ENCODE measurements at places on chromosomes 5 and 9.

DNA sequence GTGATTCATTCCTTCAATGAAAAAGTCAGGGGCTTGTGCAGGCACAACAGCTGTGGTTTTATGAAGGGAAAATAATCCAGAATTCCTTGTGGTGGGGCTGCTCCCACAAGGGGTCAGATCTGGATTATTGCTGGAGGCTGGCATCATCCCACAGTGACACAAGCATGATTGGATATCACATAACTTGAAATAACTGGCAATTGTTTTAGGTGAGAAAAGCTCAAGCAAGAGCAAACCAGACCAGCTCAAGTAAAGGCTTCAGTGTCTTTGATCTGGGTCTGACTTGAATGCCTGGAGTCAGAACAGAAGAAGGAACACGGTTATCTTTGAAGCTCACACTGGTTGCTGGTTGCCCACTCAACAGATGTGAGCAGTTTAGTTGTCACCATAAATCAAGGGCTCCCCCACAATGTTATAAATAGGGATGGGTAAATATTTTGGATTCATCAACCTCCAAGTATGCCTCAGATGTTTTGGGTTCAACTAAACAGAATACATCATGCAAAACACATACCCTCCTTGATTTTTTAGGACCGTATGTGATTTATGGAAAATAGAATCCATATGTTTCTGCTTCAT is 3.1 kb upstream of the ZNF474 start:
- no peak for DNase-seq

- no peak for DNase-seq
These were observed 167.7 kb upstream of the RASA1 start for GRCh38 chr5:87099968-87100367.

GRCh38 chr9:109868207-109868606 is 88.2 kb downstream of the PALM2AKAP2 start:
- peak; percentile 22 for DNase-seq

- no peak for DNase-seq
These were observed 2.5 kb downstream of the STOM start for GRCh38 chr9:121367306-121368137.

- no peak for DNase-seq
These were observed 377.0 kb upstream of the RIOK2 start for GRCh38 chr5:97559827-97560598.

- DNase-seq: no peak
These were observed 131.8 kb upstream of the RGMB start for GRCh38 chr5:98641671-98642070.

DNA sequence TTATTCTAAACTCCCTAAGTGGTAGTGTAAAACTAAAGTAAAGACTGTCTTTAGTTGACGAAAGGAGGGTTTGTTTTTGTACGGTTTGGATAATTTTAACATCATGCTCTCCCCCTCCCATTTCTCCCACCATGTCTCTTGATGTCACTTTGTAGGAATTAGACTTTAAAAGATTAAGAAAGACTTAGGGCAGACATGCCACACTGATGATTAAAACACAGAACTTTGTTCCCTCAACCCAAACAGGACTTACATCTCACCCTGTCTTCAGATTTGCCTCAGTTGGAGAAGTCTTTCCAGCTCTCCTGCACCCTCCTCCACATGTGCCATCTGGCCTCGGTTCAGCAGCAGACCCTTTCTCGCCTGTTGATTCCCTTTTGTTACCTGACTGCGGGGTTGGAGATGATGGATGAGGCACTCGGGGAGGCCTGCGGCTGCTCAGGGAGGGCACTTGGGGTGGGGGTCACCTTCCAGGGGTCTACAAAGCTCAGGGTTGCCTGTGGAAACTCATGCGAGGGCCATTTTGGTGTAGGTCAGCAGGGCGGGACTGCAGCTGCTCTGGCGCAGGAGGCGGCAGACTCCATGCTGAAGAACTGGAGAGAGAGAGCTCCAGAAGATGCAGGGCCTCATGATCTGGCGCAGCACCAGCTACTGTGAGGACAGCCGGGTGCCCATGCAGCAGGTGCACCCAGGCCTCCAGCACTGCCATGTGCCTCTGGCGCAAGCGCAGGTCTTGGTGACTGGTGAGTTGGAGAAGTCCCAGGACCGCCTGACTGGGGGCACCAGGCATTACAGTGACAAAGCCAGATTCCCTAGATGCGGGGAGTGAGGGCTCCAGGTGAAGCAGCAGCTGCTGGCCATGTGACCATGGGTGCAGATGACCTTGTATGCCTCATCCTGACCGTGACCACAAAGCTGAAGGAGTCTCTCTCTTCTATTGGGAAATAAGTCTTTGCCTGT is 24.5 kb upstream of the EXOC3 start:
- DNase-seq: no peak

GRCh38 chr5:76351176-76351575 is 51.9 kb upstream of the IQGAP2 start:
- no peak for DNase-seq

DNA sequence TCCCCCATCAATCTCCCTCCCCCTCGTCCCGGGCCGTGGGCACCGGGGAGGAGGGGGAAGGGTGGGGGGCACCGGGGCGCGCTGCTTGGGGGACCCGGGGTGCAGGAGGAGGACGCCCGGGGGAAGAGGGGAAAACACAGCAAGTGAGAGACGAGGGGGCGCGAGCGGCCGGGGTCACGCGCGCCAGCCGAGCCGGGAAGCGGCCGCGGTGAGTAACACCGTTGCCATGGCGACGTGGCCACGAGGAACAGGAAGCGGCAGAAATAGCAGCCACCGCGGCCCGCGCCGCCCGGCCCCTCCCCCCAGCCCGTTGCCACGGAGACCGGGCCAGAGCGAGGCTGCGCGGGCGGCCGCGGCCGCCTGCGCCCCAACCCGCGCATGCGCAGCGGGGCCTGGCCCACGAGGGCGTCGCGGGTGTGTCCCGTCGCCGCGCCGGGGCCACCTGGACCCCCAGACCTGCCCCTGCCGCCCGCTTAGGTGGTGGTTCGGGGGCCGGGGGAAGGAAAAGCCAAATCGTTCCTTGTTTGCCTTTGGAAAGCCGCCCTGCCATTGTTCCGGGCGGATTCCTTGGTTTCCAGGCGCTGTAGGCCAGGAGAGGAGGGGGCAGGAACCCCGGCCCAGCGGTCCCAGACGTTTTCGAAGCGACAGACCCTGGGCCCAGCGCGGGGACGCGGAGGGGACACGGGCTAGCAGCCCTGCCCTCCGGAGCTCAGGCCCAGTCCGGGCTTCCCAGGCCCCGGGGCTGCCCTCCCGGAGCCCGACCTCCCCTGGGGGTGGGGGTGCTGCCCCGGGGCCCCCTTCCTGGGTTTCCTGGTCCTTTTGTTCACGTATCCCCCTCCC is 207.1 kb downstream of the C9orf50 start:
- peak; percentile 94 for DNase-seq

GRCh38 chr5:35598707-35599370 is 18.8 kb upstream of the SPEF2 start:
- DNase-seq: no peak

DNA sequence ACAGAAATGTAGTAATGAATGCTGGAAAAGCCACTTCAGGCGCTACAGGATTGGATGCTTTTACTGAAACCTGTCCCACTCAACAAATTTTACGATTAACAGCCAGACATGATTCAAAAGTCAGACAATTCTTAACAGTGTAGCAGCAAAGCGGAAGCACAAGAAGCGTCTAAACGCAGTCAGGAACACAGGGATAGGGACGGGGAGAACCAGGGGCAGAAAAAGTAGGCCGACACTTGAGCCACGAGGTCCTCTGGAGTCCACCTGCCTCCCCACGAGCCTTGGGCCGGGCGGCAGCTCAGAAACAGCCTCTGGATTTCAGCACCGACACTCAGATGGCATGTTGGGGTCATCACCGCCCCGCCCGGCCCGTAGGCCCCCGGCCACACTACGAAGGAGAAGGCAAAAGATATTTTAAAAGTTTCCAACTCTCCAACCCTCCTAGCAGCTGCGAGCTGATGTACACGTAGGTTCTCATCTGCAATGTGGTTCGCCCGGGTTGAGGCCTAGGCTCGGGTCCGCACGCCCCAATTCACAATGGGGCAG is 615 bp downstream of the RACK1 start:
- DNase-seq: no peak

GRCh38 chr9:127333221-127334064 is 63.5 kb upstream of the SLC2A8 start:
- no peak for DNase-seq

- no peak for DNase-seq
These were observed 210.4 kb upstream of the RFX3 start for GRCh38 chr9:3736161-3736560.

GRCh38 chr5:173534664-173535063 is 81.8 kb downstream of the BOD1 start:
- no peak for DNase-seq

DNA sequence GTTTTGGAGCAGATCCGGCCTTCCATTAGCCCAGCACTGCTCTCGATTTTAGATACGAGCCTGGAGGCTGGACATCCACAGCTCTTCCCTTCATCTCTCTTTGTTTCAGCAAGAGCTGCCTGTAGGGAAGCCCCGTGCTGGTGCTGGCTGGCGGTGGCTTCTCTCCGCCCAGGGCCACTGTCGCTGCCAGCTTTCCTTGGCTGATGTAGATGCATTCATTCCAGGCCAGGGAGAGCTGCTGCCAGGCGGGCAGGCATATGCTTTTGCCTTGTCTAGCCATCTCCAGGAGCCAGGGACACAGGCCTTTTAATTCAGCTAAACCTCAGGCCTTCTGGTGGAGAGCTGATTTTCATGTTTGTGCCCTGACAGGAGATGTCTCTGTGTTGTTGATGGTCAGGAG is 409.3 kb upstream of the CLINT1 start:
- DNase-seq: no peak

GRCh38 chr5:132689513-132689912 is 15.7 kb downstream of the IL4 start:
- DNase-seq: no peak

DNA sequence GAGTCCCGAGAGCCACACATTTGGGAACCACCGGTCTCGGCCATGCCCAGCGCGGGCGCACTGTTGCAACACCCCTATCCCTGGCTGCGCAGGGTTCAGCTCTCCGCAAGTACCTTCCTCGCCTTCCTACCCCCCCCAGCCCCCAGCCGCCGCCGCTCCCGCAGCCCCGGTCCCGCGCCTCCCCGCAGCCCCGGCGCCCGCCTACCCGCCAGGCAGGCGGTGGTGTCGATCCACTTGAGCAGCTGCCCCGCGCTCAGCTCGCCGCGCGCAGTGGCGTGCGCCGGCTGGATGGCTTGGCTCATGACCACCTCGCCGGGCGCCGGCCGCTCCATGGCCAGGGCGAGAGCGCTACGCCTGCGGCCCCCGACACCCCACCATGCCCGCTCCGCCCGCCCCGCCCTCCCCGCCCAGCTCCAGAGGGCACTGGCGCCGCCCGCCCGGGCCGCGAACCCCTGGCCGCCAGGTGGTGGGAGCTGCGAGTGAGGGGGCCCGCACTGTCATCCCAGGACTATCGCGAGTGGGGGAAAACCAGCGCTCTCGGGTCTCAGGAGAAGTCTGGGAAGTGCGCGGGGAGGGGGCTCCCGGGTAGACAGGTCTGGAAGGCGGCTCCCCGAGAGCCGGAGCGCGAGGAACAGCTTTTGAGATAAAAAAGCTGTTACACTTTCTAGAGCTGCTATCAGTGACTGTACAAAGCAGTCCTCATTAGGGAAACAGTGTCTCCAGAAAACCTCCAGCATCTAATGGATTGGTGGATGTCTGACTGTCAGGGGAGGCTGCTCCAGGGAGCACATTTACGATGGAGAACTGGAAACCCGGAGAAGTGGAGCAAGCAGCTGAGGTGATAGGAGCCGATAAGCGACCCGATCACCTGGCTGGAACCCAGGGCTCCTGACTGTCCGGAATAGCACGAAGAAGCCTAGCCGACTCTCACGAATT is at the start of gene ACOT12:
Gene ACOT12, minus strand, starts transcription at position 352 of the 936 bp plus-strand sequence. Its CDS starts 20 bp downstream, at position 332.
- no peak for DNase-seq

GRCh38 chr5:137305971-137306602 is 193.0 kb downstream of the SPOCK1 start:
- no peak for DNase-seq

GRCh38 chr9:36499174-36499890 is 73.4 kb upstream of the MELK start:
- no peak for DNase-seq

DNA sequence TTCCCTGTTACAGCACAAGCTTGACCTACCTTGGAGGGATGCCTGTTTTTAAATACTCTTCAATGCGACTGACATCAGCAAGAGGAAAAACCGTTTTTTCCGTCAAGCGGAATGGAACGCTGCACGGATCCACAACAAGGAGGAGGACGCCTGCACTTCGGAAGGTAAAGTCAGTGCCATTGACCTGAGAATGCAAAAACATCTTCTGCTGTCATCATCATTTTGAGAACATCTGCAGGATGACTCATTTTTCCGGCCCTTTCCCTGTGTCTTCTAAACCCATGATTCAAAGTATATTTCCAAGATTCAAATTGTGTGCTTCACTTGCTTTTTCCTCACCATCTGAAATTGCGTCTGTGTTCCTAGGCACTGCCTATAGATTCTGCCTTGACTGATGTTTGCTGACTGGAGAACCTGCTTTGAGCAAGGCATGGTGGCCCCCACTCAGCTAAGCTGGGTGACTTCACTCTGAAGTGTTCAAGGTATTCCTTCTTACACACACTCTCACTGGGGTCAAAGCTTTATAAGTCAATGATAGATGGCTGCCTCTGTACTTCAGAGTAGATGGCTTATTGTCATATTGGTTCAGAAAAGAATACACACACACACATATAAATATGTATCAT is 78.1 kb downstream of the CEMIP2 start:
- no peak for DNase-seq

GRCh38 chr5:94544031-94544650 is 74.3 kb downstream of the KIAA0825 start:
- DNase-seq: no peak

- no peak for DNase-seq
These were observed 21.0 kb upstream of the CDKN2B start for GRCh38 chr9:22030101-22030598.

DNA sequence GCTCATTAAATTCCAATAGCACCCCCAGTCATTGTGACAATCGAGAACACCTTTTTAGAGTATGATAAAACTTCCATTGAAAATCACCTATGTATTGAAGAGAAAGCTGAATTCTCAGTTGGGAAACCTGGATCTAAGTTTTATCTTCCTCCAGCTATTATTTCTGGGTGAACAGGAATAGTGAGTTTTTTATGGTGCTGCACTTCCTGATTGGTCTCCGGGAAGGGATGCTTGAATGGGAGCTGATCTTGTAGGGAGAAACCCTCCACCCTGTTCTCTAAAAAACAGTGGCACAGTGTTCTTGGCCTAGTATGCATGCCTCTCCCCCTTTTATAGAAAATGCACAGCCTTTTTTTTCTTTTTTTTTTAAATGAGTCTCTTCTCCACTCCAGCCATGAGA is 112.2 kb downstream of the ACTBL2 start:
- no peak for DNase-seq

- no peak for DNase-seq
These were observed 105.8 kb upstream of the MSX2 start for GRCh38 chr5:174618589-174618988.

DNA sequence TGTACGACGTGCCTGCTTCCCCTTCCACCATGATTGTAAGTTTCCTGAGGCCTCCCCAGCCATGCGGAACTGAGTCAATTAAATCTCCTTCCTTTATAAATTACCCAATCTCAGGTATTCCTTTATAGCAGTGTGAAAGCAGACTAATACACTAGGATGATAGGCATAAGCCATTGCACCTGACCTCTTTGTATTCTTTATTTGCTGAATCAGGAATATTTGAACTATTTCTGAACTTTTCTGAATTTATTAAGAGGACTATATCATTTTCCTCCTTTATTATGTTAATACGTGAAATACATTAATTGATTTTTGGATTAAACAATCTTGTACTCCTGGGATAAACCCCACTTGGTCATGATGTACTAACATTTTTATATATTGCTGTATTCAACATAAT is 28.2 kb upstream of the NR4A3 start:
- DNase-seq: no peak

- DNase-seq: no peak
These were observed 157.5 kb upstream of the SHB start for GRCh38 chr9:38226491-38226951.

Data from occipital lobe (tissue), 3 donors.